Sciatic nerve (tissue), 2 donors: ENCODE measurements at places on chromosomes 6 and 20.
A peak's percentile ranks its signal among the peaks of the same experiment; 100 is the strongest.

GRCh38 chr20:22918286-22918983 lies 116.7 kb upstream of the SSTR4 start:
- no peak for DNase-seq

- DNase-seq = no peak
These were observed 38.7 kb upstream of the CHMP4B start for GRCh38 chr20:33772439-33772838.

GRCh38 chr20:57847104-57847503 lies 137.3 kb upstream of the PMEPA1 start:
- DNase-seq = no peak

DNA sequence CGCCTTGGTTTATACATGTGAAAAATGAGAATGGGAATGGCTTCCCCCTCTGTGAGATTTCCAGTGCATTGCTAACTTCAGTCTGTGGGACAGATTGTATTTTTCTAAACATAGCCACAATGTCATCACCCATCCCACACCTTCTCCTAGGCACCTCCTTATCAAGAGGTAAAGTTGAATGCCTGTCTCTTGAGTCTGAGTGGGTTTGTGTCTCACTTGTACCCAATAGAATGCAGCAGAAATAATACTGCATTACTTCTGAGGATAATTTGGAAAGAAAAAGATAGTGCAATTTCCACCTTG lies 27.9 kb downstream of the RIN2 start:
- no peak for DNase-seq

- DNase-seq = no peak
These were observed 176.2 kb upstream of the SASH1 start for GRCh38 chr6:148166339-148166968.

DNA sequence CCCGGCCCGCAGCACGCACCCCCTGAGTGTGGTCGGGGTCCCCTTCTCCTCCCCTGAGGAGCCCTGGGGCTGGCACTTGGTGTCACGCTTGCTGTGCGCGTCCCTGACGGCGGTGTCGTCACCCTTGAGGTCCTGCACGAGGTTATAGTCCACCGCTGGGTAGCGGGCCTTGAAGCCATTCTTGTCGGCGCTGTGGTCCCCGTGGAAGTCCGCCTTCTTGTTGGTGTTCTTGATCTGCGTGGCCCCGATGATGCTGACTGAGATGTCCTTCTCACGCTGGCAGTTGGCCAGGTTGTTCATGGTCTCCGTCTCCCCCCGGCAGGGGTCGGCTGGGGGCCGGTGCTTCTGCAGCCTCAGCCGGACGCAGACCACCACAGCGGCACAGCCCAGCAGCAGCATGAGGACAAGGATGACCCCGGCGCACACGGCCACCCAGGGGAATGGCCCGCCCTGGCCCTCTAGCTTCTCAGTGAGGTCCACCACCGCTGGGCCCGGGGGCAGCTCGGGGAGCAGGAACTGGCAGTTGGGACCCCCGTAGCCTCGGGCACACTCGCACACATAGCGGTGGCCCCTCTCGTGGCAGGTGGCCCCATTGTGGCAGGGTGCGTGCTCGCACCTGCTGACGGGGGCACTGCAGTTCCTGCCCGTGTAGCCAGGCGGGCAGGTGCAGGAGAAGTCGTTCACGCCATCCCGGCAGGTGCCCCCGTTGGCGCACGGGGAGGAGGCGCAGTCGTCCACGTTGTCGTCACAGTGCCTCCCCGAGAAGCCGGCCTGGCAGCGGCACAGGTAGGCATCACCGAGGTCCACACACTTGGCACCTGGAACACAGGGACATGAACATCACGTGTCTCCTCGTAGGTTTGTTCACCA lies 7.4 kb downstream of the DLL1 start:
- DNase-seq = no peak

DNA sequence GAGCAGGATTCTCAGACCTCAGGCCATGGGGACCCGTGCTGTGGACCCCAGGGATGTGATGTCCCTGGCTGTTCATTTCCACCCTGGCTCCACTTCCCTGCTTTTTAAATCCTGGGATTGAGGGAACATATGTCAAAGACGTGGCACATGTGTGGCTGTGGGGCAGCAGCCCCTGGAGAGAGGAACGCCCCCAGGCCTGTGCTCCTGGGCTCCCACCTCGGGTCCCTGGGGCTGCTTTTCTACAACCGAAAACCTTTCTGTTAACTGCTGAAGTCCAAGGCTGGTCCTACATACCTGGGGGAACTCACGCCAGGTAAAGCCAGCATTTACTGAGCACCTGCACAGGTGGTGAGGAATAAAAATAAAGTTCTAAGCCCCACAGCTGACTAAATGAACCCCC lies 102.3 kb upstream of the FRMD1 start:
- no peak for DNase-seq

DNA sequence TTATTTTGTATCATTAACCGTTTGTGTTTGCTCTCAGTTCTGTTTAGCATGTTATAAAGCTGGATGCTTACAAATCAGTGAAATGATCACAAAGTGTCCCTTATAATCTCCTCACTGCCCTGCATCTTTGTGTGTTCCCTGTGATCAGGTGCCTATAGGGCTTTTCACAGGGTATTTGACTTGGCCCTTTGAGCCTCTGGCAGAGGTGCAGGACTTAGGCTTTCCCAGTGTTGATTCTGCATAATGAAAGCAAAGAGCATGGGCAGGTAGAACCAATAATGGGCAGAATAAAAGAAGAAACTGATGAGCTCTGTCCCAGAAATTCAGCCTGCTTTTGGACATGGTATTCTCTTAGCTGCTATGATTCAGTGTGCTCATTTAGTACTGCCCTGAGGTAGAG lies 16.9 kb upstream of the PBOV1 start:
- DNase-seq = no peak

GRCh38 chr6:41821266-41821665 lies 33.8 kb downstream of the TOMM6 start:
- DNase-seq = no peak

DNA sequence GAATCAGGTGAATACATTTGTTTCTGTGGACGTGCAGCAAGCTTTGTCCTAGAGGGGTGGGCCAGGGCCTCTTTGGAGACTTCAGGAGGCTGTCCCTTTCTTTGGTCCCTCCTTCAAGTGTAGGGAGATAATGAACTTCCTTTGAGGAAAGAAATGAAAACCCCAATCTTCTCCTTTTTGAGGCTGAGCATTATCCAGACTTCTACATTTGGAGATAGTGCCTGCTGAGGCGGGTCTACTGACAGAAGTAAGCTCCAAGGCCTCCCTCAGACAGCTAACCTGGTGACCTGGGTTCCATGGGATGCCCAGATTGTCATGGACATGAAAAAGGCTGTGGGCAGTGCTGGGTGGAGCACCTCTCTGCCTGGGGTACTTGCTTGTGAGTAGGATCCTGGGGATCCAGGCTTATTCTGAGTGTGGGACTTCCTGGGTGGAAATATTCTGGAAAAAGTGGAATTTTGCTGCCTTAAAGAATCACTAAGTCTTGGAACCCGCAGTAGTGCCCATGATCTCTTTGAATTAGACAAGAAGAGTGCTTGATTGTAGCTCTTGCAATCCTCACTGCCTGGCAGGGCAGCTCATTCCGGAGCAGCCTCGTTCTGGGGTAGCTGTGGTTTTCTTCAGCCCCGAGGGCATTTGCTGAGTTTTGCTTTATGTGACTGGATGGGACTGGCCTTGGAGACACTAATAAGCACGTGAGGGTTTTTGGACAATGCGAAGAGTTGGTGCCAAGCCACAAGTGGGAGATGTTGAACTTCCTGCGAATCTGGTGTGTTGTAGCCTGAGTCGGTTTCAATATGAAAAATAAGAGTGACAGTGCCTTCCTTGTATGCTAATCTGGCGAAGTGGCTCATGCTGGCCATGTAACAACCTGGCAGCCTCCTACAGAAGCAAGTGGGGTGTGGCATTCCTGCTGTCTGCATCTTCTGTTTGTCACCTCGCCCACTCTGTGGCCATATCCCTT lies 28.1 kb downstream of the SNRNP48 start:
- peak; percentile 67 for DNase-seq

- no peak for DNase-seq
These were observed 757 bp upstream of the SAMD3 start for GRCh38 chr6:130223508-130223907.

GRCh38 chr20:10217721-10218410 lies 764 bp upstream of the SNAP25 start:
- DNase-seq = no peak

- no peak for DNase-seq
These were observed 305.4 kb downstream of the CDKAL1 start for GRCh38 chr6:20839630-20840029.

DNA sequence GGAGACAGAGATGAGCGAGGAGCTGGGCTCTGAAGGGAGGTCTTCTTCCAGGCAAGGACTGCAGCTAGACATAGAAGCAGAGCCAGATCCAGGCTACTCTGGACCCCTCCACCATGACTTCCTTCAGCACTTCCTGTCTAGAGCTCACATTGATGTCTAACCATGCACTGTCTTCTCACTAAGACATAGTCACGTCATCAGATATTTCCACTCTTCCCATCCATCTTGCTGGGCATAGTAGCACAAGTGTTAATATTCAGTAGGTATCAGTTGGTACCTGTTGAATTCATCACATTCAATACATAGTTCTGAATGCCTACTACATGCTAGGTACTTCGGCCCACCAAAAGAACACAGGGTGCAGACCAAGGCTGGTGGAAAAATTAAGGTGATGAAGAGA lies 2.9 kb downstream of the HLA-DMA start:
- no peak for DNase-seq

DNA sequence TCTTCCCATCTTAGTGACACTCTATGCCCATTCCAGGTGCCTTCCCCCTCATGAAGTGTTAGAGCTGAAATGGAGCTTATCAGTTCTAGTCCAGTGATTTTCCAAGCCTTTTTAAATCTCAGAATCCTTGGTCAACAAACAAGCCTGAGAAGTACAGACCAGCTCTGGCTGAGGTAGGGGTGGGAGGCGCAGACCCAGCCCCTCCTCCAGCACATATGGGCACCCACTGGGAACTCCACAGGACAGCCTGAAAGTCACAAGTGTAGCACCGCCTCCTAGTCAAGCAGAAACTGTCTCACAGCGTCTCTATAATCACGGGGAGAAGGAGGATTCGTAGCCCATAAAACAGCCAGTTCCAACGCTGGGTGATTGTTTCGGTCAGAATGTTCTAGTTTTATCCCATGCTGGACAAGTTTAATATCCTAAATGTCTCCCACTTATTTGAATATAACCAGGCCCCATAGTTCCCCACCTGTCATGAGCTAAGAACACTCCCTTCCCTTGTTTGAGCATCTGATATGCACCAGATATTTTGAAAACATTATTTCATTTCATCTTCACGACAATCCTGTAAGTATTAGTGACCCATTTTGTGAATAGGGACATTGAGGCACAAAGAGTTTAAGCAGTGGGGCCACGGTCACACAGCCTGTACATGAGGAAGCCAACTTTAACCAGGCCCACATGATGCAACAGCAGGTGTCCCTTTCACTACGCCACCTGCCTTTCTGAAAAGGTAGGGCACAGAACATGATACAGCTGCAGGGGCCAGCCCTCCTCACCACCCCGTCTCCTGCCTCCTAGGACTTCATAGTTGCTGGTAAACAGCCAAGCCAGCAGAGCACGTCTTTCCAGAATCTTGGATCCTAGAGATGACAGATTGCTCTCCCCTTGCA lies 40.1 kb downstream of the TRAF3IP2 start:
- no peak for DNase-seq

- DNase-seq = peak; percentile 42
These were observed 43.1 kb upstream of the PHACTR3 start for GRCh38 chr20:59561228-59561605.

DNA sequence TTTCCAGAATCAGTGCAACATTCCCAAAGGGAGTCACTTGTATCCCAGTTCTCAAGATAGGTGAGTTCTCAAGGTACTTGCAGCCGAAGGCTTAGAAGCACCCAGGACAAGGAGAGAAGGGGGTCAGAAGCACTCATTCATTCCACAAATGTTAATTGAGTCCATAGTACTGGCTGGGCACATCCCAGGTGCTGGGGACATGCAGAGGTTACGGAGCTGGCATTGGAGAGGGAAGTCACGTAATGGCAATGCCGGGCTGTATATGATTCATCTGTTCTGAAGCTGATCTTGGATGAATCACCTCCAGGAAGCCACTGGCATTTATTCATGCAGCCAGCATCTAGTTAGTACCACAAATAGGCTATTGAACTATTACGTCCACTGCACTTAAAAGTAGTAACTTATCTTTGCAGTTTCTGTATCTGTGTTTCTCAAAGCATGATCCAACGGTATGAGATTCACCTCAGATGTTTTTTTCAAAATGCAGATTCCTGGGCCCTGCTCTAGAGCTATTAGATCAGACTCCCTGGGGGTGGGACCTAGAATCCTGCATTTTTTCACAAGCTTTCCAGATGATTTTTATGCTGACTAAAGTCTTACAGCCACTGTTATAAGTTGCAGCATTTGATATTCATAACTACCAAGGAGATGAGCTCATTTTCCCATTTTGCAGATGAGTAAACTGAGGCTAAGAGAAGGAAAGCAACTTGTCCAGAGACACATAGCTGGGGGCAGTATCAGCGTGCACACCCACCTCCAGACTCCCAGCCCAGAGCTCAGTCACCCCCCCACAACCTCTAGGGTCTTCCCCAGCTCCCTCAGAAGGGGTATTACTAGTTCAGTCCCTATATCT lies 44.1 kb upstream of the ID1 start:
- no peak for DNase-seq

GRCh38 chr6:101614774-101615173 lies 221.3 kb downstream of the GRIK2 start:
- DNase-seq = no peak

DNA sequence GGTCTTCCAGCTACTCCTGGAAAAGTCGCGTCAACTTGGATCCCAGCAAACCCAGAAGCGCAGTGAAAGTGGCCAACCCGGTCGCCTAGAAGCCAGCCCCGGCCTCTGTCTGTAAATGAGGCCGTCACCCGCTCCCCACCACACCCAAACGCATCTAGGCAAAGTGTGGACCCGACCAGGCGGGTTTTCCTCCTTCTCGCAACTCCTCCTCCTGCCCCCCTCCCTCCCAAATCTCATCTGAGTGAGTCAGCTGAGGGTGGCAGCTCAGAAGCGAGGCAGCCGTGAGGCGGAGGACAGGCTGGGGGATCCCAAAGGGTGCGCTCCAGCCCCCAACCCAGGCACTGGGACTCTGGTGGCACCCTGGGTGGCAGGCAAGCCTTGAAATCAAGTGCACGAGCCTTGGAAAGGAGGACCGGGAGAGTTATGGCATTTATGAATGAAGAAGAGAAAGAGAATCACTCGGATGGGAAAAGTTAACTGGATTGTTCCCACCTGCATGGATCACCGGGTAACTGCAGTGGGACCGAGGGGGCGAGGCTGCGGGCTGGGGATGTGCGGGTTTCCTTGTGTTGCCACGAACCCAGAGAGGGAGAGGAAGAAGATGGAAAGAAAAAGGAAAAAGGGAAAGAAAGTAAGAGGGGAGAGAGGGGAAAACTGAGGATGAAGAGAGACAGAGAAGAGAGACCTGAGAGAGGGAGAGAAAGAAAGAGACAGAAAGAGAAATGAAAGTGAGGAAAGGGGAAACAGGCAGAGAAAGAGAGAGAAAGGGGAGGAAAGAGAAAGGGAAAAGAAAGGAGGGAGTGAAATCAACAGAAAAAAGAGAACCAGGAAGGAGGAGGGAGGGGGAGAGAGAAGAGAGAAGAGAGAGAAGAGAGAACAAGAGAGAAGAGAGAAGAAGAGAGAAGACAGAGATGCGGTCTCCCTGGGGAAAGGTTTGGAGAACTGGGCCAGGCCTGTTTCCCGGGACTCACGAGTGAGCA lies at the start of gene APCDD1L:
TSS of gene APCDD1L (minus strand) at position 167 of the 980 bp plus-strand sequence. CDS start 692 bp downstream, outside the sequence.
- no peak for DNase-seq
